ENCODE measurements at places on chromosomes 3 and 15.
A peak's percentile ranks its signal among the peaks of the same experiment; 100 is the strongest.

DNA sequence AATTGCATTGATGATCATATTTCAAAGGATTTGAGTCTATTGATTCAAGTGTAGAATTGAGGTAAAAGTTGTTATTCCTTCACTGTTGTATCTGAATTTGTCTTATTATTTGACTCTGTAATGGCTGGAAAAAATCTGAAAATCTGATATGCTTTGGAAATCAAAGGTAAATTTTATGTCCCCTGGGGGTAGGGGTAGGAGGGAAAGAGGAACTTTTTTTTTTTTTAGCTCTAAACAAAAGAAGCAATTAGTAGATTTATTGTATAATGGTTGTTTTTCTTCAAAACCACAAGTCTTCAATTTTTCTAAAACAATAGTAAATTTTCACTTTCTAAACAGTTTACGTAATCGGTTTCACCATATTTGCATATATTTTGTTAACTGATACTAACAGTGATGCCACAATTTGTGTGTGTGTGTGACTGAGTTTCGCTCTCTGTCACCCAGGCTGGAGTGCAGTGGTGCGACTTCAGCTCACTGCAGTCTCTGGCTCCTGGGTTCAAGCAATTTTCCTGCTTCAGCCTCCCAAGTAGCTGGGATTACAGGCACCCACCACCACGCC is 91.7 kb upstream of the GOLGA6L4 start:
- no peak for DNase-seq

DNA sequence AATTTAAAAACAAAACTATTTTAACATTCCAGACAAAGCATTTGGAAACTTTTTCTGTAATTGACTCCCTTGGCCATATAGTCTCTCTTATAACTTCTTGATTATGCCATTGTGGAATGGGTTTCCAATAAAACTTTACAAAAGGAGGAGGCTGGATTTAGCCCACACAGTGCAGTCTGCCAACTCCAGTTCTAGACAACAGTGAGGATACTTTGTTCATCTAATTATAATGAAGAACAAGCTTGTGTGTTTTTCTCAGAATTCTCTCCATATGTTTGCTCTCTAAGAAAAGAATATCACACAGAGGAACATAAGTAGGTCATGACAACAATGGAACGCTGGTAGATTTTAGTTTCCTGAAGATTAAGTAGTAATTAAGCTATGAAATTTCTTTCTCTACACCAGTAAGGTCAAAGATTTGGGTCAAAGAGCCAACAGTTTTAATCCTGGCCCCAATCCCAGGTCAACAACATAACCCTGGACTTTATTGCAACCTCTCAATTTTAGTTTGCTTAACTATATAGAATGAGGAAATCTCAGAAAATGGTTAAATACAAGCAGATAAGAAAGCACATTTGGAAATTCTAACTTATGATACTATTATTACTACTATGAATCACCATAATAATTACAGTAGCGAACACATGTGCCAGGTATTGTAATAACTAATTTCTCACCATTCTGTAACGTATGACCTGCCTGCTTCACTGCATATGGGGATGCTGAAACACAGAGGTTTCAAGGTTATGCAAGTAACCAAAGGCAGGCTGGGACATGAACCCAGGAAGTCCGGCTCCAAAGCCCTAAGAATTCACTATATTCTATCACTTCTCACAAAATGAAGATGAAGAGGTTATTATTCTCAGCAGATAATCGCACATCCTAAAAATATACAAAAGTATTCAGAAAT is 65.7 kb downstream of the TJP1 start:
- DNase-seq = no peak

DNA sequence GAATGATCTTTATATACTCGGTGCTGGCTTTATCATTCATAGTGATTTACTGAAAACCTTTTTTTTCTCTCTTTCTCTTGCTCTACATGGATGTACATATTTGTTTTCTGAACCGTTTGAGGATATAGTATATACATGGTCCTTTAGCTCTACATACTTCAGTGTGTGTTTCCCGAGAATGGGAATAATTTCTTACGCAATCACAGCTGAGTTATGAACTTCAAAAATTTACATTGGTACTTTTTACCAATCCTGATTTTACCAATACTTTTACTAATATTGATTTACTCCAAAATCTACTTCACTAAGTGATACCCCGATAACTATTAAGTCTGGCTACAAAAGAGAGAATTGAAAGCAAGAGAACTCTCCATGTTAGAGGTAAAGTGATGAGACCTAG is 294.3 kb upstream of the ICE2 start:
- DNase-seq = no peak

GRCh38 chr15:51298620-51299019 is 39.8 kb downstream of the CYP19A1 start:
- no peak for DNase-seq

DNA sequence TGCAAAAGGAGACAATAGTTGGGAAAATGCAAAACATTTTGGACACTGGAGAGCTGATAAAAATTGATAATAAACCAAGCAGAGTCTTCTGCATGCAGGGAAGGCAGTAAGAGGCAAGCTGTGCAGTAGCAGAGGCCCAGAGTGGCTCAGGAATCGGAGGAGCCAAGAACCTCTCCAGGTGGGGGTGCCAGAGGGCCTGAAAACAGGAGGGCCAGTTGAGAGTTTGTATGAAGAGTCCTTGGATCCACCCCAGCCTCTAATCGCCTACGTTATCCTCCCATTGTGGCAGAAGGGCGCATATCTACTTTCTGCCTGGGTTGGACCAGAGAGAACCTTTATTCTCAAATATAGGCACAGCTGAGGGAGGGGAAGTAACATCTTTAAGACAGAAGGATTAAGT is 48.9 kb upstream of the RBP1 start:
- DNase-seq = no peak

DNA sequence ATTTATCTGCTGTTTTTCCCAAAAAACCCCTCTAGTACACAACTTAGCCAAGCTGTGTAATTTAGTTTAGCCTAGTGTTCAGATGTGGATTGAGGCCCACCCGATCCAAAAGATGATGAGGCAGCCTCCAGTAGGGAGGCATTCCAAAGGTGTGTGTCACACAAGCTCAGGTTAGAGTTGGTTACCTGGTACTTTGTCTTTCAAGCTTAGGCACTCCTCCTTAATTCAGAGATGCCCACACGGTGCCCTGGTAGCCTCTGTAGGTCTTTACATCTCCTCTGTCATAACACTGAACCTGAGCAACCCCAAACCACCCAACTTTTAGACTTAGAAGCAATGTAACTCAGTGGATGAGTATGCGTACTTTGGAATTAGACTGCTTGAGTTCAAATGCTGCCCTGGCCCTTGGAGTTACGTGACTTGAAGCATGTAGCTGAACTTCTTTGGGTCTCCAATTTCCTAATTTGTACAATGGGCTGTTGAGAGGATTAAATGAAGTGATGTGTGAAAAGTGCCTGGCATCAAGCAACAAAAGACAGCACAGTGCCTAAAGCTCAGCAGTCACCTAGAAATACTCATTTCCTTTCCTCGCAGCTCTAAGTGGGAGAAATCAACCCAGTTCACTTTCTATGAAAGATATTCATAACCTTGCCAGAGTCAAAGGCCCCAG is 284.6 kb upstream of the RARB start:
- no peak for DNase-seq

- peak; percentile 75 for DNase-seq
Measured at GRCh38 chr3:99325402-99325801, 313.0 kb upstream of the COL8A1 start.

Data from fibroblast of mammary gland (primary cell).